ENCODE measurements at places on chromosomes 12 and 14. TPM values are rescaled to one million over a fixed set of nuclear protein-coding genes. Genes with fewer than 3 reads are reported as not detected.

DTX3 gene
- total RNA-seq = 7.2 TPM

OR6J1 gene
- total RNA-seq = not detected

TMEM132D gene
- total RNA-seq = not detected

MMP19 gene
- 774 TPM for total RNA-seq
